ENCODE measurements at places on chromosomes 12 and 14.

- DNase-seq: no peak
Measured at GRCh38 chr14:61146899-61147298, 134.2 kb downstream of the TMEM30B start.

- no peak for DNase-seq
Measured at GRCh38 chr14:75339059-75339458, 60.4 kb downstream of the FOS start.

- no peak for DNase-seq
Measured at GRCh38 chr12:81722004-81722403, 37.1 kb downstream of the PPFIA2 start.

GRCh38 chr12:40829738-40830144, 137.5 kb downstream of the CNTN1 start:
- DNase-seq: no peak

GRCh38 chr12:21566907-21567394, 37.7 kb downstream of the GYS2 start:
- no peak for DNase-seq

DNA sequence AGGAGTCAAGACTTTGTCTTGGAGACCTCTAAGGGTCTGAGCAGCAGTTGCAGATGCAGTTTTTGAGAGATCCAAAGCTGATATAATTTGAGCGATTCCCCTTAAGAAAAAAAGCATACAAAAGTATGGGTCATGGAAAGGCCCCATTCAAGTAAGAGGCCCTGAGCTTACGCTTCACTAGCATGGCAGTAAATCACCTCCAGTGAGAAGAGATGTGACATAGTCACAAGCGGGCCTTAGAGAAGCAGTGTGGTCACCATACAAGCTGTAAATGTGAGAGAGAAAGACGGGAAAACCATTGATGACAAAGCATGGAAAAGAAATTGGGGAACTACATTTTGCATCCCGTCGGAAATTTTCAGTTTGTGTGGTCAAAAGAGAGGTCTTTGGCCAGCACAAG, 70.6 kb upstream of the GSC start:
- DNase-seq: no peak

- DNase-seq: no peak
Measured at GRCh38 chr14:71591231-71591630, 341.0 kb upstream of the RGS6 start.

DNA sequence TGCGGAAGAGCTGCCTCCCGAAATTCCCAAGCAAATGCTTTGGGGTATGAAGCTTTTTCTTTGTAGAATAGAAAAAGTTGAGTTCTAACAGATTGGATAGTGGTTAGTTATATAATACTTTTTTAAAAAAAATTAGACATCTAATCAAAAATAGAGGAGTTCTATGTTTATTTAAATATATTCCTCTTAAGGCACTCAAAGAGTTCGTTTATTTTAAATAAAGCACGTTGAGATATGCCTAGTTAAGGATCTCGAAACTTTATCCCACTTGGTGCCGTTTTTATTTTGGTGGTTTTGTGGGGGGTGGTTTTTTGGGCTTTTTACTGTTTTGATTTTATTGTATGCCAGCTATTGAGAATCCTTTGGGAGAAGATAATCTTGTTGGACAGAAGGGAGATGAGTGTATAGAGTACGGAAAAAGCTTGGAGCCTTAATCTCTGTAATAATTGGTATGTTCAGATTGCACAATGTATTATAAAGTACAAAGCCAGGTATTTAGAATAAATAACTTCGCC, 10.7 kb upstream of the SNAPC1 start:
- DNase-seq: no peak

- no peak for DNase-seq
Measured at GRCh38 chr12:102551186-102551585, 70.8 kb upstream of the IGF1 start.

GRCh38 chr14:96002498-96002884, 36.7 kb upstream of the C14orf132 start:
- DNase-seq: no peak

DNA sequence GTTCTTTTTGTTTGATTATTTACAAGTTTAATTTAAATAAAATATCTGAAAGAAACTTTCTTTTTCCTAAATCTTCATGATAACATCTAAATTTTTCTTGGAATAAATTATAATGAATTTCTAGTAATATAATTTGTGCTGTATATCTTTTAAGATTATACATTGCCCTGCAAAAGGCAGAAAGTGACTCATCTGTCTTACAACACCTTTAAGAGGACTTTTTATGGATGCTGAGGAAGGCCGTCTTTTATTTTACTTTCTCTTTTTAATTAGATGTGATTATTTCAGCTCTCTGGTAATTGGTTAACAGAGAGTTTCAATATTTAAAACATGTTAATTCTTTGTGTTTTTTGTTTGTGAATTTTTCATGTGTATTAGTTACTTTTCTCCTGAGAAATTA, 598.4 kb downstream of the RPL10L start:
- no peak for DNase-seq

GRCh38 chr12:11746024-11746771, 96.7 kb downstream of the ETV6 start:
- DNase-seq: no peak

DNA sequence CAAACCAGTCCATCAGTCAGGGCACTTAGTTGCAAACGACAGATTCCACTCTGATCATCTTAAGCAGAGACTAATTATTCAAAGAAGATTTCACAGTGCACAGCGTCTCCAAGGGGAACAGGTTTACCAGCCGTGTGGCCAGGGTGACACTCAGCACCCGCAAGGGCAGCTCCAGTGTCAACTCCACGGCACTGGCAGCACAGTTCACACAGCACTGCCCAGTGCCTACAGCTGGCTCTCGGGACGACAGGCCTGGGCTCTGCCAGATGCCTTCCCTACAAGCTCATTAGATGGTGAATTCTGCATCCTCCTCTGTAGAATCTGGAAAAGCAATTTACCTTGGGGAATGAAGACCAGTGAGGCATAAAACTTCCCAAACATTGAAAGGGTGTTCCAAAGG, 4.9 kb downstream of the OR10P1 start:
- DNase-seq: no peak

- DNase-seq: no peak
Measured at GRCh38 chr12:623865-624372, 39.3 kb downstream of the NINJ2 start.

- no peak for DNase-seq
Measured at GRCh38 chr12:117486840-117487659, 125.6 kb upstream of the NOS1 start.

DNA sequence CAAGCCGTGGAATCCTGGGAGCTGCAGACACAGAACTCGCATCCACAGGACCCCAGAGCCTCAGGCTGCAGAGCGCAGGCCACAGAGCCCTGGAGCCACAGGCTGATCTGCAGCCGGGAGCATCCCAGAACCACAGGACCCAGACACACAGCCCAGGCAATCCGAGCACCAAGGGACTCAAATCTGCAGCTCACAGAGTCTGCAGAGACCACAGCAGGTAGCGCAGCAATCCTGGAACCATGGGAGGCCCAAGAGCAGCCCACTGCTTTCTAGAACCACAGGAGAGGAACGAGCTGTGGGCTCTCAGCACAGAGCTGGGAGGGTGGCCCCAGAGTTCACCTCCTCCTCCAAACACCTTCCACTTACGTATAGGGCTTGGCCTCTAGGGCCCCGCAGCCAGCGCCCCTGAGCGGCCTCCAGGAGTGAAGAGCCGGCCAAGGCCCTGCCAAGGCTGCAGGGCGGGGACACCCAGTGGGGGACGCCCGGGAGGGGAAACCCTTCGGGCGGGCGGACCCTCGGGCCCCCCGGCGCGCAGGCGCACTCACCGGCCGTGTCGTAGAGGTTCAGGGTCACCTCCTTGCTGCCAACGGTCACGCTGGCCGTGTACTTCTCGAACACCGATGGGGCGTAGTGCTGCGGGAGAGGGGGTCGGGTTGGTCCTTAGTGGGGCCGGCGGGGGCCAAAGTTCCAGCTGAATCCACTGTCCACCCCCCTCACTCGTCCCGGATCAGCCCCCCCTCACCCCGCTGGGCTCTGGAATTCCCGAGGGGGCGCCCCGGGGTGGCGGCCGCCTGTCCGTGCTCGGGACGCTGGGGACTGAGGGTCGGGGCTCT, 665 bp downstream of the RHOF start:
- no peak for DNase-seq

DNA sequence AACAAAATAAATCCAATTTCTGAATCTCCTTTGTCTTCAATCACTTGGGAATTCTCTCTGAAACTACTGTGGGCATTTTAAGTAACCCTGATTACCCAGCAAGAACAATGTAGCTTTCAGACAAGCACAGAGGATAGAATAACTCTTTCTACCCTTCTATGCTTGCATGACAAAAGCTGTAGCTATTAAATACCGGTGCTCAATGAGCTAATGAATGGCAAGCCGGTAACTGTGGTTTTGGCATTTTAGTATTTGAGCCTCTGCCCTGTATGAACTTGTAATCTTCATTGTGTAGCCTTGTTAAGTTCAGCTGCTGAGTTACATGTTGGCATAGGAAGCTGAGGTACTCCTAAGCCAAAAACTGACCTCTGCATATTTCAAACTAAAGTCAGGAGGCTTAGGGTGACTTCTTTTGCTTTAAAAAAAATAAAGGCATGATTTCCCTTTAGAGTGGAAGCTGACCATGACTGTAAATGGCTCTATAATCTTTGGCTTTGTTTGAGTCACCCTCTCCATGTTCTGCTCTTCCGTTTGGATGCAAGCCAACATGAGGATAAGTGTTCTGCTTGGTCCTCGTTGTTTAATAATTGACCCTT, 171.0 kb upstream of the HIF1A start:
- DNase-seq: no peak

- DNase-seq: no peak
Measured at GRCh38 chr12:4719821-4720636, at the start of gene GALNT8. TSS of gene GALNT8 (plus strand) at chr12:4720400. CDS start at chr12:4720678, 278 bp downstream.

DNA sequence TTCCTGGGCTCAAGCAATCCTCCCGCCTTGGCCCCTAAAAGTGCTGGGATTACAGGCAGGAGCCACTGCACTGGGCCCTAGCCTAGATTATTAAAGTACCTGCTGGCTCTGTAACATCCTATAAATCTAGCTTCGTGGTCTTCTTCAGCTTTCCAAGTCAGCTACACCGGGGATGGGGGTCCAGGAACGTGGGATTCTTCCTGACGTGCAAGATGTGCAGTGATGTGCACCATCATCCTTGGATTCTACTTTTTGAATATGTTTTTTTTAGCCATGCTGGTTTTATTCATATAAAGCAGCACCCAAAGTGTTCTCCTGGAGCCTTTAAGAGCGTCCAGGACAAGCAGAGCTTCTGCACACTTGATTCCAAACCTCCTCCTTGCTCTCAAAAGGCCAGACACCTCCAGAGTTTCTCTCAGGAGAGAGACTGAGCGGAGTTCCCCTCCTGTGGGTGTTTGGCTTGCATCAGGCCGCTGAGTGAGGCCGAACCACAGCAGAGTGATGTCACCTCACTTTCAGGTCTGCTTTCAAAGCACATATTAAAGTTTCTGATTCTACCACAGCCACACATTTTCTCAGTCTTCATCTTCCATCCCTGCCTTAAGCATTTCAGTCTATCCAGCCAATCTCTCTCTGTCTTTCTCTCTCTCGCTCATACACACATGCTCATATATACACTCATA, 33.4 kb downstream of the VCPKMT start:
- no peak for DNase-seq

DNA sequence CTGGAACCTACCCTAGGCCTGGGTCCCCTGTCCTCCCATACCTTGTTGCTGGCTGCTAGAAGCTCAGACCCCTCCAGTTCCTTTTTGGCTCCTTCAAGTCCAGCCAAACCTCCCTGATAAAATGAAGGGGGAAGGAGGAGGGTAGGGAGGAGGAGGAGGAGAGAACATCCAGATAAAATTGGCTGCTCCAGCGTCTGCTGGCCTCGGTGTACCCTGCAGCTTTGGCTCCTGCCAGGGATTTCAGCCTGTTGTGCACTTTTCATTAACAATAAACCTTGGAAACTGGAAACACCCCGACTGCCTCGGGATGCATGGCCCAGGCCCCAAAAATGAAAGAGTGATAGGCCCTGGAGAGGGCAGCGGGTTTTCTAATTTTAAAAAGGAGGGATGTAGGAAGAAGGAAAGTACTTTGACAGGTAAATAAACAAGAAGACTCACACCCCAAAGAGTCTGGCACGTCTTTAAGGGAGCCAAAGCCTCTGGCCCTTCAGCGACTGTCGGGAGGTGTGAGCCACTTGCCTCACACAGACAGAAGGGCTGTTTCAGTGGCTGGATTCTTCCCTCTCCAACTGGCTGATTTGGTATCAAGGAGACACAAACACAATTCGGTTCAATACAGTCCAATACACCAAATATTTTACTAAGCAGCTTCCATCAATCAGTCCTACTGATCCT, 49.8 kb downstream of the NUAK1 start:
- DNase-seq: no peak

DNA sequence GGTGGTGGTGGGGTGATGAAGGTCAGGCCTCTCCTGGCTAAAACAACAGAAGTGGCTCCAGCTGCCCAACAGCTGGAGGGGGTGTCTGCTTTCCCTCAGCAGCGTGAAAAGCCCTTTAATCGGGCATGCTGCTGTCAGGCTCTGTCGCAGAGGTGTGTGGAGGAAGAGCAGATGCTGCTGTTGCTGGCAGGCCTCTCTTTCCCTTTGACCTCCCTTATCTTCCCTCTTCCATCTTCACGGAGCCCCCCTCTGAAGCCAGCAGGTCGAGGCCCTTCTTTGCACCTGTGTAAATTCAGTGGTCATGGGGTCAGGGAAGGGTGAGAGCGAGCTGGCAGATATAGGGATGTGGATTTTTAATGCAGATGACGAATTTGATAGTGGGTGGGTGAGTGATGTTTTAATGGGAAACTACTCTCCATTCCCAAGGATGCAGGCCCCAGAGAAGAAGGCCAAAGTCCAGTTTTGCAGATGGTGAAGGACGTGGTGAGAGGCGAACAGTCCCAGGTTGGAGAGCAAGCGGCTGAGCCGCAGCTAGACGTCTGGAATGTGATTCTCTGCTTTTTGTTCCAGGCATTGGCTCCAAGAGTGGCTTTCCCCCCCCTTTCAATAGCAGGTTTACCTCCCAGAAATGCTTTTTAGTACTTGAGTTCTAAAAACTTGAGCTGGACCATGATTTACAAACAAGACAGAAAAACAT, 64.0 kb downstream of the SMOC1 start:
- DNase-seq: no peak

- no peak for DNase-seq
Measured at GRCh38 chr12:18492372-18493025, 231.2 kb downstream of the PIK3C2G start.
